ENCODE measurements at places on chromosomes 4 and X.

DNA sequence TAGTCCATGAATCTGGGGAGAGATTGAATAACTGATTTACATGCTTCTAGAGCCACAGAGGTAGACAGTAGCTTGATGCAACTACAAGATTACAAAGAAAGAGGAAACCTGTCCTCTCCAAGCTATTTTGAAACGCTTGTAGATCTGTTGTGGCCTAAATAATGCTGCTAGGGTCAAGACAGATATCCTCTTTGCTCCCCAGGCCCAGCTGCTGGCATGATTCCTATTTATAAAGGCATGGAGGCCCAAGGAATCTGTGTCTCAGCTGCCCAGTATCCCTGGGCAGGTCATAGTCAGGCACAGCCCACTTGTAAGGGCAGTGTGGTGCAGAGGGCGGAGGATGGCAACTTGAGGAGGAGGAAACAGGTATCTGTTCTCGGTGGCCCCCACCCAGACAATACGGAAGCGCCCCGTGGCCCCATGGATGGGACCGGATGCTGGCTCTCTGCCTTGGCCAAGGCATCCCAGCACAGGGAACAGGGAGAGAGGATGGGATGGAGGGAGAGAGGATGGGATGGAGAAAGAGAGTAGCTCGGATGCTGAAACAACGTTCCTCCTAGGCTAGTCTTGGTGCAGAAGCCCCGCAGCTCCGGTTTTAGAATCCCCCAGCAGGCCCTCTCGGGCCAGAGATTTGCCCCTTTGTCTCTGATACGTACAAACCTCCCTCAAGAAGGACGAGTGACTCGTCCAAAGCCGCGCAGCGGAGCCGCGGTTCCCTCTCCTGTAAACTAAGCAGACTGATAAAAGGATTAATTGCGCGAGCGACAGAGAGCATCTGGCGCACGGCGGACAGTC, 767 bp upstream of the SMIM20 start:
- ATAC-seq: peak; percentile 74

DNA sequence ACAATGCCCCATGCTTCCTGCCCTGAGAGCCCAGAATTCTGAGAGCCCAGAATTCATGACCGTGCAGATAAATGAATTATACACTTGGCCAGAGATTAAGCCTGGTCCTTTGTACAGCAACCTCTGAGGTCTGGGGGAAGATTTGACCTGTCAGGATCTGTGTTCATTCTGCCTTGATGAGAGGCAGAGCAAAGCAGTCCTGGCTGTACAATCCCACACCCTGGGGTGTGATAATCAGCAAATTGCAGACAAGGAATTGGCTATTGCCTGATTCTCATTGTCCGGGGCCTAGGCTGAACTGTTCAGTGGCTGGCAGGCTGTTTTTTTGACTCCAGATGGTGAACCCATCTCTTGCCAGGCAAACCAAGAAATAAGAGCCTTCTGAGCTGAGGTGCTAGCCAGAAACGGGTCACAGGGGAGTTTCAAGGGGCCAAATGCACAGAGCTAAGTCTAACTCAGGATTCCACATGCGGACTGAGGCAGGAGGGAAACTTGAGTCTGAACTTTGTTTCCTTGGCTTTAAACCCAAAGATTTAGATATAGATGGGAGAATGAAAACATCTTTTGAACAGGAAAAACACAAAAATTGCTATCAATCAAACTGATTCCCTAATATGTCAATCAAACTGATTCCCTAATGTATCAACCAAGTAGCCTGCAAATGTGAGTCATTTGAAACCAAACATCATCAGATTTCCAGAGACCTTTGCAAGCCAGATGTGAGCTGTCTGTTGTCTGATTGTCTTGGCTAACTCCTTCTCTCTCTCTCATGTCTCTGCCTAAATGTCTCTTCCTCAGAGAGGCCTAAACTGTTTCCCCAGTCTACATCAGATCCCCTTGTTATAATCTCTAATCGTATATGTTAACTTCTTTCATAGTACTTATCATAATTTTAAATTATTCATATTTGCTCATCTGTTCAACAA, 159.3 kb downstream of the ATG4A start:
- no peak for ATAC-seq

DNA sequence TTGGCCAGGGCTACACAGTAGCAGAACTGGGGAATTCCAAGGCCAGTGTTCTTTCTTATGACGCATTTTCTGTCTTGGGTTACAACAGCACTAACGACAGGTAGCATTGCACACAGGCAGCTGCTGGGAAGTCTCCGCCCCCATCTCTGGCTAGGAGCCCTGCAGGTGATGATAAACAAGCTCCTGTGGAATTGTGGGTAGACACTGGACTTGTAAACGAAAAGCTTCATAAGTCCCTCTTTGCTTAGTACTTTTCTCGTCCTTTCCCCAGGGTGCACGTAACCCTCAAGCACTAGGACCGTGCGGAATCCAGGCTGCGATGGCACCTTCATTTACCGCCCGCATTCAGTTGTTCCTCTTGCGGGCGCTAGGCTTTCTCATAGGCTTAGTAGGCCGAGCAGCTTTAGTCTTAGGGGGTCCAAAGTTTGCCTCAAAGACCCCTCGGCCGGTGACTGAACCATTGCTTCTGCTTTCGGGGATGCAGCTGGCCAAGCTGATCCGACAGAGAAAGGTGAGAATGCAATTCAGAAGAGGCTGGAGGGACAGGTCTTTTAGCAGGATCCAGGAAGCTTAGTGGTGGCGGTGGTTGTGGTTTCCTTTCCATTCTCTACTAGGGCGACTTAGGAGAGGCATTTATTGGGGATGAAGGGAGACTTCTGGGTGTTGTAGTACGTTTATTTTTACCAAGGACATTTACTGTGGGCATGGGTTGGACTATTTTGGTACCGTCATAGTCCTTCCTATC, at the start of gene FAAH2:
Gene FAAH2, plus strand, starts transcription at position 200 of the 745 bp plus-strand sequence. Its CDS starts 120 bp downstream, at position 320.
- peak; percentile 85 for ATAC-seq

- no peak for ATAC-seq
Observed at GRCh38 chrX:46757052-46757451, 1.9 kb downstream of the SLC9A7 start.

DNA sequence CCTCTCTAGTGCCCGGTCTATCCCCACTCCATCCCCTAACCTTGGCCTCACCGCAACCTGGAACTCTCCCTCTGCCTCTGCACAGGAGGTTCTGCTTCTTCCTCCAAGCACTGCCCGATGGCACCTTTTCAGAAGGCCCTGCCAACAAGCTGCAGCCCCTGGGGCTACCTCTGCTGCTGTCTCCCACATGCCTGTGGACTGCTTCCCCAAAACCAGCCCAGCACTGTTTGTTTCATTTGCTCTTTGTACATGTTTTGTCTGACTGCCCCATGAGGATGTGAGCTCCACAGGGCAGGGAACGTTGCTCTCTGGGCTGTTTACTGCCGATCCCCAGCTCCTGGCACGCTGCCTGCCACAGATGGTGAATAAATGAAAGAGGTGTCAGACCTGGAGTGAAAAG, 85.4 kb downstream of the INTS6L start:
- no peak for ATAC-seq

DNA sequence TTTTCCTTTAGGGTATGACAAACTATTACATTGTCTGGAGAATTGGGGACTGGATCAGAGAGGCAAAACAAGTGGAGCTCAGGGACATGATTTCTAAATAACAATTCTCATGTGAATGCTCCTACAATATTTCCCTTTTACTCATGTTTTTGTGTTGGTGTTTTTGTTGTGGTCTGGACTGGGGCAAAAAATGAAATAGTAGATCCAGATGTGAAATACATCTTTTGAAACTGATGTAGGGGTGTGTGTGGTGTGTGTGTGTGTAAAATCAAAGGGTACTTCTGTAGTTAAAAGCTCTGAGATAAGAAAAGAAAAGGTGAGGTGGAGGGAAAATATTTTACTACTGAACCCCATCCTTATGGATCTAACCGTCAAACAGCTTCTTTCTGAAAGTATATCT, 188.4 kb upstream of the RPL34 start:
- ATAC-seq: no peak

GRCh38 chr4:36601864-36602495, 320.6 kb downstream of the DTHD1 start:
- ATAC-seq: no peak

- ATAC-seq: no peak
Observed at GRCh38 chr4:180811556-180811955, 1431.6 kb upstream of the TENM3 start.

DNA sequence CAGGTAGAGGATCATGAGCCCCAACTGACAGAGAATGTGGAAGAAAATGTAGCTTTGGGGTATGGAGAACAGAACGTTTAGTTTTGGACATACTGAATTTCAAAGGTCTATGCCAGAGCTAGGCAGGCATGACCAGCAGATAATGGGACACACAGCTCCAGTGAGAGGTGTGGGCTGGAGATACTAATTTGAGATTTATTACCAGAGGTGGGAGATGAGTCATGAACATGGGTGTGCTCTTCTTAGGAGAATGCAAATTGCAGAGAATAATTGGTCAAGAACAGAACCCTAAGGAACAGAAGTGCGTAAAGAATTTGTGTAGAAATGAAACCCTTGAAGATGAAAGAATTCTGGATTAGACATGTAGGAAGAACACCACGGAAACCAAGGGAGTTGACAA, 125.2 kb downstream of the PACRGL start:
- ATAC-seq: no peak

DNA sequence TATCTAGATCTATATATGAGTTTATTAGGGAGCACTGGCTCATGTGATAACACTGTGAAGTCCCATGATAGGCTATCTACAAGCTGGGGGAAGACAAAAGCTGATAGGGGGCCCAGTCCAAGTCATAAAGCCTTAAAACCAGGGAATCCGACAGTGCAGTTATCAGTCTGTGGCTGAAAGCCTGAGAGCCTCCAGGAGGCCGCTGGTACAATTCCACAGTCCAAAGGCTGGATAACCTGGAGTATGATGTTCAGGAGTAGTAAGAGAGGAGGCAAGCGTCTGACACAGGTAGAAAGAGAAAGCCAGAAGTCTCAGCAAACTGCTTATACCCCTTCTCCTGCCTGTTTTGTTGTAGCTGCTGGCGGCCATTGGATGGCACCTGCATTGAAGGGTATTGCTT, 177.6 kb upstream of the SPRY1 start:
- no peak for ATAC-seq

- peak; percentile 70 for ATAC-seq
Observed at GRCh38 chr4:8439914-8440491, 520 bp downstream of the ACOX3 start.

GRCh38 chr4:167109859-167110258, 124.4 kb downstream of the SPOCK3 start:
- ATAC-seq: no peak

- ATAC-seq: no peak
Observed at GRCh38 chr4:145066063-145066501, 31.9 kb downstream of the ANAPC10 start.

DNA sequence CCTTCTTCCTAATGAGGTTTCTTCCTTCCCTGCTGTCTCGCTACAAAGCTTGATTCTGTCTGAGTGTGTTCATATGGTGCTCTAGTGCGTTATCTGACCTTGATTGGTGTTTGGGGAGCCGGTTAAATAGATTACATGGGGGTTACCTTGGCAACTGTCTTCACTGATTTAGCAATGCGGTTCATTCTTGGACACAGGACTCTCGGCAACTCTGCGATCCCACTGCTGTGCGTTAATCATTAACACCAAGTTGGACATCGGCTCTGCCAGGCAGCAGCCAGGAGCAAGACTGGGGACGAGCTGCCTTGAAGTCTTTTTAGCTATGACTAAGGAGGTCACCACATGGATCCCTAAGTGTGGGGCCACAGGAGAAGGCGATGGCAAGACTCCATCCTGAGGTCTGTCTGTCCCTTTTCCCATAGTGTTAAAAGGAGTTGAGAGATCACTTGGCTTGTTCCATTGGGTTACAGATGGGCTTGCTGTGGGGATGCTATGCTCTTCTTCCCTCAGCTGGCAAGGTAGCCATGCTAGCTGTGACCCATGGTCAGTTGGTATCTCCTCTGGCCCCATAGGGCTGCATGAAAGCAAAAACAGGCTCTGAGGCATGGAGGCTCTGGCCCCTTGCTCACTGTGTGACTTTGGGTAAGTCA, 93.4 kb upstream of the MAMLD1 start:
- no peak for ATAC-seq

DNA sequence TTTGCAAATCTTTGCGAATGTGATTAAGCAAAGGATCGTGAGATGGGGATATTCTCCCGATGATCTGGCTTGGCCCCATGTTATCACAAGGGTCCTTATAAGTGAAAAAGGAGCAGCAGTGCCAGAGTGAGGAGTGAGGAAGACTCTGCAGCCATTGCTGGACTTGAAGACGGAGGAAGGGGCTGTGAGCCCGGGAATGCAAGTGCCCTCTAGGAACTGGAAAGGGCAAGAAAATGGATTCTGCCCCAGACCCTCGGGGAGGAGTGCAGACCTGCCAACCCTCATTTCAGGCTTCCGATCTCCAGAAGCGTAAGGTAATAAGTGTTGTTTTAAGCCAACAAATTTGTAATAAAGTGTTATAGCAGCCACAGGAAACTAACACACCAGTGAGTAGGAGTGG, 76.3 kb downstream of the EVC start:
- no peak for ATAC-seq

GRCh38 chr4:9849538-9849920, 68.1 kb downstream of the DRD5 start:
- ATAC-seq: no peak

DNA sequence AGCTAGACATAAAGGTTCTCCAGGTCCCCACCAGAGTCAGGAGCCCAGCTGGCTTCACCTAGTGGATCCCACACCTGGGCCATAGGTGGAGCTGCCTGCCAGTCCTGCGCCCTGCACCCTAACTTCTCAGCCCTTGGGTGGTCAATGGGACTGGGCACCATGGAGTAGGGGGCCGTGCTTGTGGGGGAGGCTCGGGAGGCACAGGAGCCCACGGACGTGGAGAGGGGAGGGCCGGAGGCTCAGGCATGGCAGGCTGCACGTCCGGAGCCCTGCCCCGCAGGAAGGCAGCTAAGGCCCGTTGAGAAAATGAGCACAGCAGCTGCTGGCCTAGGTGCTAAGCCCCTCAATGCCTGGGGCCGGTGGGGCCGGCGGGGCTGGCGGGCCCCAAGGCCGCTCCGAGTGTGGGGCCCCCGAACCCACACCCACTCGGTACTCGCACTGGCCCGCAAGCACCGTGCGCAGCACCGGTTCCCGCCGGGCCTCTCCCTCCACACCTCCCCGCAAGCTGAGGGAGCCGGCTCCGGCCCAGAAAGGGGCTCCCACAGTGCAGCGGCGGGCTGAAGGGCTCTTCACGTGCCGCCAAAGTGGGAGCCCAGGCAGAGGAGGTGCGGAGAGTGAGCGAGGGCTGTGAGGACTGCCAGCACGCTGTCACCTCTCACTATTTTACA, 291.1 kb downstream of the KLHL4 start:
- ATAC-seq: no peak

DNA sequence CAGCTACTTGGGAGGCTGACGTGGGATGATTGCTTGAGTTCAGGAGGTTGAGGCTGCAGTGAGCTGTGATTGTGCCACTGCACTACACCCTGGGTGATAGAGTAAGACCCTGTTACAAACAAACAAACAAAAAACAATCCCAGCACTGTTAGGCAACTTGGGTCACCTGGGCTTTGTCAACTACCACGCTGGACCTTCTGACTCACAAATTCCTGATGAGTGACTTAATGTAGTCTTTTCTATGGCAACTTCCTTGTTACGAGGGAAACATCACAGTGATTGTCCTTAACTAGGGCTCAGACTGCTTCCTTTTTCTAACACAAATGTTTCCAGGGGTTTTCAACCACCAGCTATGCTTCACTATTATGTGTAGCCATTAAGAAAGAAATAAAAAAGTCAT, 128.8 kb upstream of the GPC4 start:
- no peak for ATAC-seq
